ENCODE measurements at places on chromosomes 3 and 15.

DNA sequence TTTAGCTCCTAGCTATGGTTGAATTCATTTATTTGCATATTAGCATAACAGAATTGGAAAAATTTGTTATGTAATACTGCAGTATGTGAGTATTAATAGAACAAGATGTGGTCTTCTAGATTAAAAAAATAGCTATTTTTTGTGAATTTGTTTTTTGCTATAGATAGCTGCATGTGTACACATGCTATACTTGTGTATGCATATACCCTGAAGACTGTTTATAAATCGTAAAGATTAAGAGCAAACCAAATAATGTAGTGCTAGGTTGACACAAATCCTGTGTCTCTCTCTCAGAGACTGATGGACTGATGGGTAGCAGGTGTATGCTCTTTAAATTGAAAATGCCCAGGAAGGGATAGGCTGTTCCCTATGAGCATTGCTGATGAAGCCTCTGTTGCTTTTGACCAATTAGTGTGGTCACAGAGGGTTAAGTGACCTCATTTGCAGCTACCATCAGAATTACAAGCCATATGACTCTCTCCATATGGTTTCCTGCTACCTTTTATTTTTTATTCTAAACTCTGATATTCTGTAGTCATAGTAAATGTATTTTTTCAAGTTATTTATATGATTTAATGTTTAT, 9.0 kb downstream of the PLCL2 start:
- DNase-seq, result no peak

GRCh38 chr15:31148297-31149087, 47.0 kb upstream of the TRPM1 start:
- no peak for DNase-seq

DNA sequence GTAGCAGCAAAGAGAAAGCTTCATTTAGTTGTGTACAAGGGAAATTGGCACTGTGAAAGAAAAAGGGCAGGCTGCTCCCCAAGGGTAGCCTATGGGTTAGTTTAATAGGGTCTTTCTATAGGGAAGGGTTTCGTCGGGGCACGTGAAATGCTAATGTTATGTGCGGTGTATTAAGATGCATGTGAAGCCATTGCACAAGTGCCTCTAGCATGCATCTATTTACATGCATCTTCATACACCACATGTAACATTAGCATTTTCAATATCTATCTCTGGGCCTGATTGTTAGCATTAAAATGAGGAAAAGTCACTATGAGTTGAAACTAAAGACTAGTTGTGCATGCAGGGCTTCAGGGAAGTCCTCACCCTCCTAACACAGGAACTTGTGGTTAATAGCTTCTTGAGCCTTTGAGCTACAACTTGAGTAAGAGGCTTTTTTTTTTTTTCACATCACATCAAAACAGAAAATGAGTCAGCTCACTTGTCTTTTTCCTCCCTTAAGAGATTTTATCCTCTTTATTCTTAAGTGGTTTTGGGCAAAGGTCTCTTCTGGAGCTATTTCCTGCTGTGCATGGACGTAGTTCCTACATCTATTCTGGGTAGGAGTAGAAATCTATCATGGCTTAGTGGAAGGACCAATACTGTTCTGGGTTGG, 613.4 kb downstream of the ZPLD1 start:
- no peak for DNase-seq

DNA sequence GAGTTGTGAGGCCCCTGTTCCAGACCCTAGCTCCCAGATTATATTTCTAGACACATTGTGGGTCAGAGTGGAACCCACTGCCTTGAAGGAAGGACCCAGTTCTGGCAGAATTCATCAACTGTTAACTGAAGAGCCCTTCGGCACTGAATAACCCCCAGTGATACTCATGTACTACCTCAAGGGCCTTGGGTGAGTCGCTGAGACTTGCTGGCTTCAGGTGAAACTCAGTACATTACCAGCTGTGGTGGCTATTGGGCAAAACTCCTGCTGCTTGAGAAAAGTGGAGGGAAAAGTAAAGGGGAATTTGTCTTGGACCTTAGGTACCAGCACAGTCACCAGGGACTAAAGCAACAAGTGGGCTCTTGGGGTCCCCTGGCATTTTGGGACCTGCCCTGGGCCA, 394.9 kb upstream of the EPHA3 start:
- no peak for DNase-seq

- no peak for DNase-seq
These were observed 353.6 kb upstream of the ZNF717 start for GRCh38 chr3:76138921-76139320.

GRCh38 chr15:68148039-68148438, 57.1 kb downstream of the CALML4 start:
- DNase-seq, result no peak

GRCh38 chr3:113157408-113158030, 53.8 kb upstream of the BOC start:
- DNase-seq, result no peak

GRCh38 chr3:107846279-107846852, 244.5 kb downstream of the CD47 start:
- no peak for DNase-seq

DNA sequence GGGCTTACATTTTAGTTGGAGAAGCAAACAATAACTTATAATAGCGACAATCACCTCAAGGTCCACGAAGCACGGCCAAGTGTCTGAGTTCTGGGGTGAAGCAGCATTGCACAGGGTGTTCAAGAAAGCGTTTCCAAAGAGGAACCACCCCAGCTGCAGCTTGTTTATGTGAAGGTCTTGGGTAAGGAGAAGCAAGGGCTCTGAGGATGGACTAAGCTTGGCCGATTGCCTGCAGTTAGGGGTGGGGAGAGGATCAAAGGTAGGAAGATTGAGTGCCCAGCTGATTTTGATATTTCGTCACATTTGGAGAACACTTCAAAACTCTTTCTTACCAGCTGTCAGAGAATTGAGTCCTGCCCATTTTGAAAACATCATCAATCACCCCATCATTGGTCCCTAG, 321.6 kb upstream of the DNAJC19 start:
- no peak for DNase-seq

DNA sequence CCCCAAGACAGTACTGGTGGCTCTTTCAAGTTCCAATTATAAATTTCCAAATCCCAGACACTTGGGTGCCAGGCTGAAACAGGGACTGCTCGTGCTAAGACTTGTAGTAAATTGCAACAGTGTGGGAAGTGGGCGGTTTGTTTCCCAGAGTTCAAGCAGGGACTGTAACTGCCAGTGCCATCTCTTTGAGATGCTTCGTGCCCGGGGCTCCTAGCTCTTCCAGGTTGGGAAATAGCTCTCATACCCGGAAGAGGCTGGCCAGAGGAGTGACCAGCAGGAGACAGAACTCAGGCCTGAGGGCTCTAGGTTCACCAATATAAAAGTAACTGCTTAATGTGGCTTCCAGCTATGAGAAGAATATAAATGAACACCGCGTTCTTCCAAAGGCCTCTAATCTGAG, 54.0 kb upstream of the NEO1 start:
- DNase-seq, result no peak

- DNase-seq, result no peak
These were observed 7.8 kb downstream of the GLDN start for GRCh38 chr15:51349156-51349844.

DNA sequence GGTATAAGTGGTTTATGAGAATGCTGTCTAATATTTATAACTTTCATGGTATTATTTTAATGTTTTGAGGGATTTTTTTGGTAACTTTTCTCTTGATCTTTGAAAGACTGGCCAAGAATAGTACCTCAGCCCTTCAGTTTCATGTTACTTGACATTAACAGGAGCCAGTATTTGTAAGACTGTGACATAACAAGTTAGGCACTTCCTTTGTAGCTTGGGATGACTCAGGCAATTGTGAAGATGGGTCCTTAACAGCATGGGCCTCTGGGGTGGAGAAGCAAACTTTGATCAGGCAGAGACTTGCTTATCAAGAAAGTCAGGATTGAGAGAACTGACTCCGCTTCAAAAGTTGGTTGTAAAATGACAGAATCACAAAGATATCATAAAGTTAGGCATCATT, 9.5 kb downstream of the LRRC49 start:
- no peak for DNase-seq

GRCh38 chr15:64979252-64979710, 10.4 kb downstream of the SPG21 start:
- DNase-seq, result no peak

- no peak for DNase-seq
These were observed 22.0 kb upstream of the PLA2G4E start for GRCh38 chr15:42042602-42043400.

- no peak for DNase-seq
These were observed 206.5 kb downstream of the XXYLT1 start for GRCh38 chr3:195064300-195064931.

GRCh38 chr3:76566211-76566534, 473.7 kb upstream of the ROBO2 start:
- DNase-seq, result no peak

GRCh38 chr3:133954717-133955360, 59.2 kb upstream of the RAB6B start:
- DNase-seq, result no peak

DNA sequence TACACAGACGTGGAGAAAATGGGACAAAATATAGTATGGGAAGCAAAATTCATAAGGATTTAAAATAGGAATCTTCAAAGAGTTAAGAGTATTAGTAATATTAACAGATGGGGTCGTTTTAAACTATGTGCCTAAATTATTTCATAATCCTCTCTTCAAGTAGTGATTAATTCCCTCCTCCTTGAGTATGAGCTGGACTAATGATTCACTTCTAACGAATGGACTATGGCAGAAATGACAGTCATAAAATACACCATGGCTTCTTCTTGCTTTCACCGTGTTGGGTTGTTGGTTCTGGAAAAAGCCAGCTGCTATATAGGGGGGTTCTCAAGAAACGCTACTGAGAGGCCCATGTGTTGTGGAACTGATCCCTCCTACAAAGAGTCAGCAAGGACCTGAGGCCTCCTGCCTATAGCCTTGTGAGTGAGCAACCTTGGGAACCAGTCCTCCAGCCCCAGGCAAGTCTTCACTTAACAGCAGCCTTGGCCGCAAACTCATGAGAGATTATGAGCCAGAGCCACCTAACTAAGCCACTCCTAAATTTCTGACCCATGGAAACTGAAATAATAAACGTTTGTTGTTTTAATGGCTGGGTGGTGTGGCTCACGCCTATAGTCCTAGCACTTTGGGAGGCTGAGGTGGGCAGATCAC, 64.8 kb upstream of the ABHD2 start:
- no peak for DNase-seq

GRCh38 chr3:2098398-2099027, at the start of gene CNTN4:
Gene CNTN4 (plus strand): TSS chr3:2098866.
- no peak for DNase-seq

DNA sequence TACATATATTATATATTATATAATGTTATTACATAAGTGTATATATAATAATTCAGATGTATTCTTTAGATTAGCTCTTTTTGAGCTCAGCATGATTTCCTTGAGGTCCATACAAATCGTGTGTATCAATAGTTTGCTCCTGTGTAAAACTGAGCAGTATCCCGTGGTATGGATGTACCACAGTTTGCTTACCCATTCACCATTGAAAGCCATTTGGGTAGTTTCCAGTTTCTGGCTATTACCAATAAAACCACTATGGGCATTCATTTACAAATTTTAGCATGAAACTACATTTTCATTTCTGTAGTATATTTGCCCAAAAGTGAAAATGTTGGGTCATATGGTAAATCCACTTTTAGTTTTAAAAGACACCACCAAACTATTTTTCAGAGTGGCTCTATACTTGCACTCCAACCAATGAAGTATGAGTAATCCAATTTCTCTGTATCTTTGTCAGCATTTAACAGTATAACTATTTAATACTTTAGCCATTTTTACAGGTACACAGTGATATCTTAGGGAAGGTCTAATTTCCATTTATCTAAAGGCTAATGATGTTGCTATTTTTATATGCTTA, 1361.4 kb upstream of the GBE1 start:
- no peak for DNase-seq

DNA sequence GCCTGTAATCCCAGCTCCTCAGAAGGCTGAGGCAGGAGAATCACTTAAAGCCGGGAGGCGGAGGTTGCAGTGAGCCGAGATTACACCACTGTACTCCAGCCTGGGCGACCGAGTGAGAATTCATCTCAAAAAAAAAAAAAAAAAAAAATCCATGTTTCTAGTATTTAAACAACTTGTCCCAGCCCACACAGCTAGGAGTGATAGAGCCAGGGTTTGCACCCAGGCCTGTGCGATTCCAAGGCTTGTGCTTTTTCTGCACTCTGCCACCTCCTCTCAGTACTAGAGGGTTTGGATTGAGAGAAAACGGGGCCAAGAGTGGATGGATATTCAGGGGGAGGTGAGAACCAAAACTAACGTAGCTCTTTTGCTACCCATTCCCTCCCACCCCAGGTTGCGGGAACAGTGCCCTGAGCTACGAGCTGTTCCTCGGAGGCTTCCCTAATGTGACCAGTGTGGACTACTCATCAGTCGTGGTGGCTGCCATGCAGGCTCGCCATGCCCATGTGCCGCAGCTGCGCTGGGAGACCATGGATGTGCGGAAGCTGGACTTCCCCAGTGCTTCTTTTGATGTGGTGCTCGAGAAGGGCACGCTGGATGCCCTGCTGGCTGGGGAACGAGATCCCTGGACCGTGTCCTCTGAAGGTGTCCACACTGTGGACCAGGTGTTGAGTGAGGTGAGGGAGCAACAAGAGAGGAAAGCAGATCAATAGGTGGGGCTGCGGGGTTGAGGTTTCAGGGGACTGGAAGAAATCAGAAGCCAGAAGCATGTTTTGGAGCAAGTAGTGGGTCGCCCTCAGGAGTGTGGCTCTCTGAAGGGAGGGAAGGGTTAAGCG, 4.1 kb downstream of the CAMK2N2 start:
- no peak for DNase-seq

DNA sequence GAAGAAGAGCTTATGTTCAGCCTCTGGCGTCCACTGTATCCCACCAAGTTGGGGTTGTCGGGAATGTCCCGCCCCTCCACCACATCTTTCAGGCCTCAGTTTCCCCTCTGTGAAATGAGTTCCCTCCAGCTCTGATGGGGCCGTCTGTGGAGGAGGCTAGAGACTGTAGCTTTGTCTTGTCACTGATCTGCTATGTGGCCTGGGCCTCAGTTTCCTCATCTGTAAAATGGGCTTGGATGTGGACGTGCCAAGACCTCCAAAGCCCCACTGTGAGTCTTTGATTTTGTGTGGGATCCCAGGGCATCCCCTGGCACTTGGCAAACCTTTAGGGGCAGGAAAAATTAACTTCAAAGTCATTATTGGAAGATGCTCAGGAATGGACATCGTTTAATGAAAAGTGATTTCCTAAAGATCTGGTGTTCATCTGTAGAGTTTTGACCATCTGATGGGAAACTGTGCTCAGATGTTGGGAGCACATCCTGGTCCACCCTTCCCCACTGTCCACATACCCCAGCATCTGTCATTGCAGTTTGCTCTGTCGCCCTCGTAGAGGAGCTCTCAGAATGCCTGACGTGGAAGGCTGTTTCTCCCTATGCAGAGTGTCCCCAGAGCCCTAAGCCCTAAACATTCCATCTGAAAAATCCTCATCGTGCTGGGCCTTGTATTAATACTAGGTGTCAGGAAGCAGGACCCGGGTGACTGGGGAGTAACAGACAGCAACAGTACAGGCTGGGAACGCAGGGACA, 28.5 kb downstream of the SLC6A6 start:
- DNase-seq, result no peak

GRCh38 chr3:116444819-116445310, 422 bp downstream of the LSAMP start:
- no peak for DNase-seq

- no peak for DNase-seq
These were observed 224.6 kb downstream of the VPS13C start for GRCh38 chr15:61835496-61836106.

GRCh38 chr3:152477422-152477821, 208.7 kb downstream of the MBNL1 start:
- no peak for DNase-seq

GRCh38 chr15:61115679-61116078, 113.4 kb downstream of the RORA start:
- DNase-seq, result no peak

Measured in esophagus squamous epithelium (tissue), 5 donors.